Thyroid gland (tissue), 4 donors: ENCODE measurements at places on chromosomes 7 and 10. TPM values are rescaled to one million over a fixed set of nuclear protein-coding genes. Genes with fewer than 3 reads are reported as not detected.

DNA sequence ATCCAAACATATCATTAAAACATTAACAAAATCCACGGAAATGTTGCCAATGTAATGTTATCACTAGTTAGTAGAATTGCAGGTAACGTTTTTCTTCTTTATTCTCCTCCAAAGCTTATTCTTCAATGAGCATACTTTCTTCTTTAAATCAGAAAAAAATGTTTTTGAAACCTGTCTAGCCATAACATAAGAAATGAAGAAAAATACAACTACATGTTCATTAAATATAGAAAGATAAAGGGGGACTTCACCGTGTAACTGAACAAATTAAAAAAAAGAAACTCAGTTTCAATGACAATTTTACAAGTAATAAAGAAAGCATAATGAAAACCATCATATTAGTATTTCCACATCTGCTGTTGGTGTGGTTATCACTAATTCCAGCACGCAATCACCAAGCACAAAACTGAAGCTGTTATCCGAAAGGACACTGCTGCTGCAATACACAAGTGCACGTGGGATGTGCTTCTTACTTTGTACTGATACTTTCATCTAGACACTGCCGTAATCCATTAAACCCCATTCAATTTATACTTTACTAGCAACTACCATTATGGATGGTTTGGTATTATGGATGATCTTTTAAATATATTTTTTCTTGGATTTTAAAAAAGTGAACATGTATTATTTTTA is 9.6 kb downstream of the ESYT2 start:
- DNase-seq, result no peak

- DNase-seq, result no peak
Observed at GRCh38 chr7:108360058-108360800, 96.0 kb downstream of the NRCAM start.

GRCh38 chr7:71264005-71264404 is 132.1 kb downstream of the GALNT17 start:
- no peak for DNase-seq

DNA sequence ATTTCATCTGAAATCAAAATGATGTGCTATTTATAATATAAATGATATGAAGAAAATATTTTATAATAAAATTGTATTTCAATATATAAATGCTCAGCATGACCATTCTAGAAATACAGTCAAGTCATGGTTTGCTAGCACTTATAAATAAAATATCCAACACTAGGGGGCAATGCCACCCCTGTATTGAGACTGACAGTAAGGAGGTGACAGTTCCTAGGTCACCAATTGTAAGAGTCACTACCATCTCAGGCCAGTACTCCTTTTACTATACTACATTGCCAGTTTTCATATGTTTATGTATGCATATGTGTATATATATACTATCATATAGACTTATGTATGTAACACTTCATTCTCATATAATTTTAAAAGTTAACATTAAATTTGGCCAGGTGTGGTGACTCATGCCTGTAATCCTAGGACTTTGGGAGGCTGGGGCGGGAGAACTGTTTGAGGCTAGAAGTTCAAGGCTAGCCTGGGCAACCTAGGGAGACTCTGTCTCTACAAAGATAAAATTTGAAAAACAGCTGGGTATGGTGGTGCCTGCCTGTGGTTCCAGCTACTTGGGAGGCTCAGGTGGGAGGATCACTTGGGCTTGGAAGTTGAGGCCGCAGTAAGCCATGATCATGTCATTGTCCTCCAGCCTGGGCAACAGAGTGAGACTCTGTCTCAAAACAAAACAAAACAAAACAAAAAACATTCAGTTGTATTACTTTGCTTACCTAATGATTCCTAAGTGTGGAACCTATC is 2.4 kb upstream of the CNOT4 start:
- DNase-seq, result no peak

GRCh38 chr7:5701085-5701914 is 80.2 kb downstream of the RNF216 start:
- no peak for DNase-seq

The UPF2 gene
- total RNA-seq, result 27.4 TPM

The ALOX5 gene
- 8.1 TPM for total RNA-seq

The GCK gene
- total RNA-seq, result 0.22 TPM
